ENCODE measurements at places on chromosomes 5 and 9. TPM values are rescaled to one million over a fixed set of nuclear protein-coding genes. Genes with fewer than 3 reads are reported as not detected.

Gene SLC46A2
- not detected for total RNA-seq

Gene DMGDH
- 4.5 TPM for total RNA-seq

Gene CA9
- under 0.01 TPM for total RNA-seq

Gene CCL27
- total RNA-seq = not detected

Gene PIK3R1
- total RNA-seq = 73.8 TPM

Gene DMRT2
- not detected for total RNA-seq

Gene CARD19
- 35.8 TPM for total RNA-seq

Gene LRRC19
- total RNA-seq = not detected

Gene IL3
- total RNA-seq = not detected

Gene PCDHGA2
- 2.6 TPM for total RNA-seq

Gene SPAG8
- total RNA-seq = 0.86 TPM

Gene ARL10
- 13.4 TPM for total RNA-seq

Gene PPIP5K2
- 75.7 TPM for total RNA-seq

Gene FBLL1
- total RNA-seq = 0.32 TPM

Gene SVEP1
- total RNA-seq = 81.2 TPM

Gene DND1
- total RNA-seq = not detected

Gene DMRT1
- not detected for total RNA-seq

Gene SCGB3A2
- not detected for total RNA-seq

Gene FGD3
- total RNA-seq = under 0.01 TPM

Gene FCN1
- not detected for total RNA-seq

Data from fibroblast of villous mesenchyme (primary cell).